Psoas muscle (tissue), 8 donors: ENCODE measurements at places on chromosomes 3 and 15. TPM values are rescaled to one million over a fixed set of nuclear protein-coding genes. Genes with fewer than 3 reads are reported as not detected.

GRCh38 chr15:26146202-26146601 is 283.1 kb upstream of the ATP10A start:
- H3K4me1 ChIP-seq, result no peaks in the 10 kb centered on the region
- H3K4me3 ChIP-seq, result no peak overlapping the region
- no peak overlapping the region for H3K27ac ChIP-seq
- no peaks in the 10 kb centered on the region for H3K27me3 ChIP-seq
- no peak for DNase-seq
- H3K36me3 ChIP-seq, result no peaks in the 10 kb centered on the region

DNA sequence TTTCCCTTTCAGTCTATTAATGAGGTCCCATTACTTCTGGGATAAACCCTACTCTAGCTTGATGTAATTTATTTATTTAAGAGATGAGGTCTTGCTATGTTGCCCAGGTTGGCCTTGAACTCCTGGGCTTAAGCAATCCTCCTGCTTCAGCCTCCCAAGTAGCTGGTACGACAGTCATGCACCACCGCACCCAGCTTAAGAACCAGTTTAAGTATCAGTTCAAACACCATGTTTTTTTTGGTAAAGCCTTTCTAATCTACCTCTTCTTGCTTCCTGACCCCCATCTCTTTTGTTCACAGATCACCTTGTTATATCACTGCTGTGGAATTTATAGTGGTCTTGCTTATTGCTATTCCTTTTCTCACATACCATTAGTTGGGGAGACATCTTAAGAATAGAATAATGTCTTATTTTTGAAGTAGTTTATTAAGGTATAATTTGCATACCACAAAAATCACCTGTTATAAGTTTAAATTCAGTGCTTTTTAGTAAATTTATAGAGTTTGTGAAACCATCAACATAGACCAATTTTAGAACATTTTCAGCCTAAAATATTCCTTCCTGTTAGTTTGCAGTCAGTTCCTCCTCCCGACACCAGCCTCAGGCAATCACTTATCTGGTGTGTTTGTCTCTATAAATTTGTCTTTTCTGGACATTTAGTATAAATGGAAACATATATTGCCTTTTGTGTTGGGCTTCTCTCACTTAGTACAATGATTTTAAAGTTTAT is 257.9 kb downstream of the PDCD6IP start:
- no peaks in the 10 kb centered on the region for H3K4me1 ChIP-seq
- no peaks in the 10 kb centered on the region for H3K36me3 ChIP-seq
- DNase-seq, result no peak
- H3K27ac ChIP-seq, result no peak overlapping the region
- H3K4me3 ChIP-seq, result no peak overlapping the region

DNA sequence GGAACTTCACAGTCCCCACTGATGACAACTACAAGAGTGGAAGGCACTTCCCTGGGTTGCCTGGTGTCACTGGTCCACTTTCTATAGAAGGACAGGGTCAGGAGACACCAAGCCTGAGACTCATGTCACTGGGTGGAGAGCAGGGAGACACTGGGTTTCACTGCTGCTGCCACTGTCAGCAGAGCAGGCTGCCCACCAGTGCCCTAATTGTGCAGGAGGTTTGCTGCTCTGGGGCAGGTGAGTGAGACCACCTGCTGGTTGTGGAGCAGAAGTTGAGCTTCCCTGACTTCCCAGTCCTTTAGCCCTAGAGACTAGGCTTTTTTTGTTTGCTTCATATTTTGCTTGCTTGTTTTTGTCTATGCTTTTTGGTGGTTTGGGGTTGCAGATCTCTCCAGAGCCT is 528.4 kb upstream of the RGMA start:
- H3K27me3 ChIP-seq, result no peaks in the 10 kb centered on the region
- no peak overlapping the region for H3K4me3 ChIP-seq
- DNase-seq, result peak; percentile 57
- H3K27ac ChIP-seq, result no peak overlapping the region

- H3K36me3 ChIP-seq, result no peaks in the 10 kb centered on the region
- H3K4me3 ChIP-seq, result no peak overlapping the region
- no peaks in the 10 kb centered on the region for H3K27me3 ChIP-seq
- no peaks in the 10 kb centered on the region for H3K4me1 ChIP-seq
- no peak overlapping the region for H3K27ac ChIP-seq
Measured at GRCh38 chr3:72223116-72223515, 438.2 kb upstream of the PROK2 start.

GRCh38 chr3:17442332-17443049 is 299.9 kb downstream of the TBC1D5 start:
- H3K4me3 ChIP-seq, result no peak overlapping the region
- no peaks in the 10 kb centered on the region for H3K4me1 ChIP-seq
- no peaks in the 10 kb centered on the region for H3K36me3 ChIP-seq
- no peak for DNase-seq
- H3K27me3 ChIP-seq, result no peaks in the 10 kb centered on the region

The SNTN gene
- not detected for polyA plus RNA-seq

- H3K4me1 ChIP-seq, result no peaks in the 10 kb centered on the region
- no peak for DNase-seq
- H3K4me3 ChIP-seq, result no peak overlapping the region
- H3K36me3 ChIP-seq, result no peaks in the 10 kb centered on the region
Measured at GRCh38 chr3:172626021-172626640, 84.7 kb downstream of the NCEH1 start.

DNA sequence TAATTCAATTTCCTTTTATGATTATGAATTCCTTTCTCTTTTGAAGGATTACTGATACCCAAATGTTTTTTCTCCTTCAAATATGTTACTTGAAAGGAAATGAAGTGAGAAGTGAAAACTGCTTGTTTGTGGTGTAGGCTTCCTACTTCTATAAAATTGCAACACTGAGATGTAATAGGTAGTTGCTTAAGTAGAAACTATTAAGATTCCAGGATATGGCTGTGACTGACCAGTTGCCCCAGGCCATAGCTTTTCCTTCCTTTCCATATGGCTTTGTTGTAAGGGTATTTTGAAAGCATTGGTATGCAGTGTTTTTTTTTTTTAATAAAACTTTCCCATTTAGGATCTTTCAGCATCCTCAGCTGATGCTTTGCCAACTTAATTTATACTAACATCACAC is 28.5 kb downstream of the DNAJC13 start:
- H3K27me3 ChIP-seq, result no peaks in the 10 kb centered on the region
- peaks cover 22% of the 10 kb centered on the region for H3K4me1 ChIP-seq
- H3K4me3 ChIP-seq, result no peak overlapping the region
- H3K36me3 ChIP-seq, result peaks cover under 1% of the 10 kb centered on the region
- H3K27ac ChIP-seq, result no peak overlapping the region

DNA sequence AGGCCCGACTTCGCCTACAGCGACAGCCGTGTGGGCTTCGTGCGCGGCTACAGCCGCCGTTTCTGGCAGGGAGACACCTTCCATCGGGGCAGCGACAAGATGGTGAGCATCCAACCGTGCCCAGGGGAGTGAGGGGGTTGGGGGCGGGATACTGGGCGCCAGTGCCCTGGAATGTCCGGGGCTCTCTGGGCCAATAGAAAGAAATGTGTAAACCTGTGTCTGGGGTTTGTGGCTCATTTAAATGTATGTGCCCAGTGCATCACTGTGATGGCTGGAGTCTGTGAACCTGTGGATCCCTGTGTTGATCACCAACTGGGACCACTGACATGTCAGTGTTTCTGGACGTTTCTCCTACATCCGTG is 423 bp downstream of the CHAC1 start:
- peaks cover 53% of the 10 kb centered on the region for H3K4me1 ChIP-seq
- peak overlapping the region; percentile 84 for H3K4me3 ChIP-seq
- H3K27ac ChIP-seq, result peak overlapping the region; percentile 86

The NEO1 gene
- 7.8 TPM for polyA plus RNA-seq

The CKMT1A gene
- 0.14 TPM for polyA plus RNA-seq

The HTR3E gene
- polyA plus RNA-seq, result not detected

DNA sequence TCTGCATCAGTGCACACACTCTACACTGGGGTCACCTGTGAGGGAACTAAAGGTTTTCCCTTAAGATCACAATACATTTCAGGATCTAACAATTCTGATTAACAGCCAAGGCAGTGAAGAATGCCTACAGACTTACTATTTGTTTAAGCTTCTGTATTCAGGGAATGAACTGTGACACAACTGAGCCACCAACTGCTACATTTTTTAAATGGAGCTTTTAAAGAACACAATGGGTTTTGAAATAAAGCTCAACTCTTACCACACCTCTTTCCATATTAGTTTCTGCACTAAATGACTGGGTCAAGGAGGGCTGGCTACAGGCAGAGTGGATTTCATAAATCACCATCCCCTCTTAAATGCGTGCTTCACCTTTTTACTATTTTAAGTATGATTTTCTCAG is 100.2 kb downstream of the TMCC1 start:
- H3K27me3 ChIP-seq, result no peaks in the 10 kb centered on the region
- peaks cover 12% of the 10 kb centered on the region for H3K4me1 ChIP-seq
- DNase-seq, result no peak
- no peak overlapping the region for H3K27ac ChIP-seq

GRCh38 chr15:96353416-96353929 is 23.0 kb downstream of the NR2F2 start:
- peaks cover 45% of the 10 kb centered on the region for H3K27me3 ChIP-seq
- H3K4me1 ChIP-seq, result peaks cover 3% of the 10 kb centered on the region
- no peaks in the 10 kb centered on the region for H3K36me3 ChIP-seq

DNA sequence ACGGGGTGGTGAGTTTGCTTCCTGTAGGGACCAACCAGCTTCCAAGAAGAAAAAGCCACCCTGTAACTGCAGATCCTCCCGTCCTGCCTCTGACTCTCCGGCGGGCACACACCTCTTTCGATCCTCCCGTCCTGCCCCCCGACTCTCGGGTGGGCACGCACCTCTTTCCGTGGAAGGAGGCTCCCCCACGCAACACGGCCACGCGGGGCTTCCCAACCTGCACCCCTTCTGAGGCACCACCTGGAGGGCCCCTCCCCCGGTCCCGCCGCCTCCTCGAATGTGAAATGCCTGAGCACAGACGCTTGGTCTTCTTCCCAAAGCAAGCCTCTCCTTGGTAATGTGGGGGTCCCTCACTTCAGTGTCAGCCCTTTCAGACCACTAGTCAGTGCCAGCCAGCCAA is 7.3 kb downstream of the ADAMTS17 start:
- no peaks in the 10 kb centered on the region for H3K27me3 ChIP-seq
- H3K36me3 ChIP-seq, result peaks cover 79% of the 10 kb centered on the region
- H3K4me1 ChIP-seq, result peaks cover 4% of the 10 kb centered on the region
- no peak for DNase-seq

The CLPX gene
- polyA plus RNA-seq, result 45.9 TPM

- H3K27ac ChIP-seq, result no peak overlapping the region
- no peaks in the 10 kb centered on the region for H3K4me1 ChIP-seq
- no peaks in the 10 kb centered on the region for H3K27me3 ChIP-seq
- no peak for DNase-seq
Measured at GRCh38 chr3:21754839-21755238, 3.8 kb upstream of the ZNF385D start.

- no peak for DNase-seq
- H3K27ac ChIP-seq, result no peak overlapping the region
- no peaks in the 10 kb centered on the region for H3K27me3 ChIP-seq
- H3K4me1 ChIP-seq, result no peaks in the 10 kb centered on the region
Measured at GRCh38 chr15:31498329-31498728, 171.7 kb downstream of the KLF13 start.

- no peak overlapping the region for H3K4me3 ChIP-seq
- H3K27me3 ChIP-seq, result no peaks in the 10 kb centered on the region
- no peak overlapping the region for H3K27ac ChIP-seq
- H3K4me1 ChIP-seq, result no peaks in the 10 kb centered on the region
- no peaks in the 10 kb centered on the region for H3K36me3 ChIP-seq
Measured at GRCh38 chr3:11774296-11774877, 72.3 kb downstream of the TAMM41 start.
